ENCODE measurements at places on chromosomes 1 and 21. TPM values are rescaled to one million over a fixed set of nuclear protein-coding genes. Genes with fewer than 3 reads are reported as not detected.

Gene STXBP3
- total RNA-seq: 41.3 TPM

Gene AXDND1
- 2.2 TPM for total RNA-seq

Gene USH2A
- total RNA-seq: 3.2 TPM

Gene SLAMF1
- not detected for total RNA-seq

Gene FAM131C
- not detected for total RNA-seq

Gene AKR7A3
- 0.69 TPM for total RNA-seq

Gene DNAI4
- 4.0 TPM for total RNA-seq

Gene ZNF648
- total RNA-seq: 0.34 TPM

All from melanocyte of skin (primary cell).